AG08395 (cell line): ENCODE measurements at places on chromosomes 4 and X.
A peak's percentile ranks its signal among the peaks of the same experiment; 100 is the strongest.

GRCh38 chr4:123562994-123563750, 166.6 kb downstream of the SPRY1 start:
- no peak for DNase-seq

DNA sequence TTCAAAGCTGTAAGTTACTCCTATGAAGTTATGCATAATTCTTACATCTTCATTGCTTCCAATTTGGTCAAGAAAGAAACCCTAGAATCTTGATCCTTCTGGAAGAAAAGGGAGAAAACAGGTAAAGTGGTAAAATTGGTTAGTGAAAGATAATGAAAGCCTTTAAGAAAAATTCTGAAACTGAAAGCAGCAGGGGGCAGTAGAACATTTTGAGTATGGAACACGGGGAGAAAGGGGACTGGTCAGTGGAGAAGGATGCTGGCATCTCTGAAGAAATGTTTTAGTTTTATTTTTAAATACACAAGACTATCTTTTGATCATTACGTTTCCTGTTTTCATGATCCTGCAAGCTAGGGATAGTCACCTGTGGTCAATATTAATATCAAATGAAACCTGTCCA, 54.3 kb downstream of the SLIT2 start:
- DNase-seq: peak; percentile 22

GRCh38 chr4:158535130-158535614, 13.5 kb downstream of the RXFP1 start:
- DNase-seq: peak; percentile 21

- DNase-seq: no peak
Observed at GRCh38 chr4:115325836-115326235, 212.4 kb upstream of the NDST4 start.

DNA sequence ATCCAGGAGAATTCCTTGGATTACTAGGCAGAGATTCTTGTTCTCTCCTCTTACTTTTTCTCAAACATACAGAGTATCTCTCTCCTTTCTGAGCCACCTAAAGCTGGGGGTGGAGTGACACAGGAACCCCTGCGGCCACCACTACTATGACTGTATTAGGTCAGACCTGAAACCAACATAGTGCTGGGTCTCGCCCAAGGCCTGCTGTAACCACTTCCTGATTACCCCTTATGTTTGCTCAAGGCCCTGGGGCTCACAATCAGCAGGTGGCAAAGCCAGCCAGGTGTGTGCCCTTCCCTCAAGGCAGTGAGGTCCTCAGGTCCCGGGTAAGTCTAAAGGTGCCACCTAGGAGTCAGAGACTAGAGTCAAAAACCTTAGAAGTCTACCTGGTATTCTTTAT, 166.4 kb downstream of the PARM1 start:
- DNase-seq: no peak
